Astrocyte (in vitro differentiated cells and primary cell): ENCODE measurements at places on chromosomes 13 and 19.
A peak's percentile ranks its signal among the peaks of the same experiment; 100 is the strongest.

- DNase-seq, result no peak
Measured at GRCh38 chr19:54273821-54274220, 7.1 kb downstream of the LILRB2 start.

DNA sequence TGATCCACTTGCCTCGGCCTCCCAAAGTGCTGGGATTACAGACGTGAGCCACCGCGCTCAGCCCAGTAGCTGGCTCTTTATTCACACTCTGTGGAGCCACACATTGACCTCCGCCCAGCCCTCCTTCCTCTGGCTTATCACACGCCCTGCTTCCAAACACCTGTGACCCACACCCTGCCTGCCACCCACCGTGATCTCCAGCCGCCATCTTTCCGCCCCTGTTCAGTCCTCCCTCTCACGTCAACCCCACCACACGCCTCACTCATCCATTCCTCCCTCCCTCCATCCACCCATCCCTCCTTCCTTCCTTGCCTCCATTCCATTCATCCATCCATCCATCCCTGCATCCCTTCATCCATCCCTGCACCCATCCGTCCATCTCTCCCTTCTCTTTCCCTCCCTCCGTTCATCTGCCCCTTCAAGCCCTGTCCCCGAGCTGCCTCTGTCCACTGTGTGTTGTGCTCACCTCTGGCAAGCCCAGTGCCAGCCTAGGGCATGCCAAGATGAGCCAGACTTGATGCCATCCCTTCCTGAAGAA is 17.6 kb downstream of the ZNF296 start:
- DNase-seq, result no peak

DNA sequence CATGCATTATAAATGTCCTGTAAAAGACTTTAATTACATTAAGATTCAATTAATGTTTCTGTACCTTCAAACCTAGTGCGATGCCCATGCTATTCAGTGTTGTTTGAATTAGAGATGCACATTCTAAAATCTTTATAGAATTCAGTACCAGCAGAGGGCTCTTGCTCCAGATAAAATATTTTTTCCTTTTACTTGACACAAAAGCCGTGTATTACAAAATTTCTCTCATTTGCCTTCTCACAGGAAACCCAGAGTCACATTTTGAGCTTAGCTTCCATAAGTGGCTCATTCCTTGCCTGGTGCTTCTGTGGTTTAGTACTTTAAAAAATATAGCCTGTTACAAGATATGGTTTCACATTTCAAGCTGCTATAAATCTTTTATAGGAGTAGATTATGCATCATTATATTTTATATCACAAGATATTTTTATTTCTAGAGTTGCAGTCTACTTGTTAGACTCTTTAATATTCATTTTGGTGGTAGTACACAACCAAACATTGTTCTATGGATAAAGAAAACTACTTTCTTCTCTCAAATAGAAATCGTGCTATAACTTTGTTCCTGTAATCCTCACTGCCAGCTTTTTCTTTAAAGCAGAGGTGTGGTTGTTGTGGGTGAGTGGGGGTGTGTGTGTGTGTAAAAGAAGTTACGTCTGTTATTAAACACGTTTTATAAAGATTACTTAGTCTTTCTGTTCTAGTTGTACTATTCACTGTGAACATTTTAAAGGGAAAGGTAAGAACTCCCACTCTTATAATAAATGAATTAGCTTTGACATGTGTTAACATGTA is 101.4 kb downstream of the RNF17 start:
- no peak for DNase-seq

- DNase-seq, result no peak
Measured at GRCh38 chr19:39498798-39499642, at the start of gene DLL3. DLL3 (plus strand) TSS chr19:39498947; CDS start chr19:39498975, 28 bp downstream.

DNA sequence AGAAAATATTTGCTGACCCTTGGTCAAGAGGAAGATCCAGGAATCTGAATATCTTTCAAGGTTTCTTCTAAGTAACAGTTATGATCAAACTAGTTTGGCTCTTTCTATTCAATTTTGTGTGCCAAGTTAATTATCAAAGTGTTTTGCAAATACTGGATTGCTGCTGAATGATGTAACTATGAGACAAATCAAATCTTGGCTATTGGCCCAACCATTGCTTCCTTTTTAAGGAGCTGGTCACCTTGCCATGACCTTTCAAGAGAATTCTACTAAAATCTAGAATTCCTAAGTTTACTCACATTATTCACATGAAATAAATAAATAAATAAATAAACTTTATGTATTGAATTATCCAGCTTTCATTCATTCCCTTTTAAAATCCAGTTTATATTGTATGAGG is 371.8 kb downstream of the SLITRK6 start:
- peak; percentile 2 for DNase-seq

DNA sequence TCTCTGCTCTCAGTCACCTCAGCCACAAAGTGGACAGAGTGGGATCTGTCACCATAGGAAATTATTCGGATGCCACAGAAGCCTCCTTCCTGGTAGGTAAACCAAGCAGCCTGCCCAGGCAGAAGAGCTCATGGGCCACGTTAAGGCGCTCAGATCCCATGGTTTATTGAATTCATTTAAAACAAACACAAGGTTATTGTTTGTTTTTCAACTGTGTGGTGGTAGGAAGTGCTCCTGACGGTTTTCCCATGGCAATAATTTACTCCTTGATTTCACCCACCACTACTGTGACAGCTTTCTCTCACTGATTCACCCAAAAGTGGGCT is 14.4 kb downstream of the BCAM start:
- DNase-seq, result no peak
